ENCODE measurements at places on chromosomes 5 and 9. TPM values are rescaled to one million over a fixed set of nuclear protein-coding genes. Genes with fewer than 3 reads are reported as not detected.

PCDHGA2 gene
- not detected for total RNA-seq

GRCh38 chr9:137021979-137022661 lies 5.9 kb downstream of the ABCA2 start:
- H3K36me3 ChIP-seq: no peaks in the 10 kb centered on the region
- peak; percentile 93 for DNase-seq
- H3K4me1 ChIP-seq: peaks cover 3% of the 10 kb centered on the region
- H3K27ac ChIP-seq: no peak overlapping the region
- H3K4me3 ChIP-seq: no peak overlapping the region
- H3K27me3 ChIP-seq: no peaks in the 10 kb centered on the region

GRCh38 chr9:76901801-76902200 lies 4.1 kb downstream of the PRUNE2 start:
- H3K36me3 ChIP-seq: no peaks in the 10 kb centered on the region
- H3K4me1 ChIP-seq: peaks cover 4% of the 10 kb centered on the region
- no peak overlapping the region for H3K27ac ChIP-seq
- no peak for DNase-seq
- peaks cover 39% of the 10 kb centered on the region for H3K27me3 ChIP-seq

GRCh38 chr9:114012126-114012525 lies 66.0 kb downstream of the AMBP start:
- H3K27ac ChIP-seq: no peak overlapping the region
- no peaks in the 10 kb centered on the region for H3K36me3 ChIP-seq
- H3K4me1 ChIP-seq: no peaks in the 10 kb centered on the region
- no peak overlapping the region for H3K4me3 ChIP-seq

C5orf52 gene
- total RNA-seq: not detected

FBP1 gene
- total RNA-seq: 0.39 TPM

DNA sequence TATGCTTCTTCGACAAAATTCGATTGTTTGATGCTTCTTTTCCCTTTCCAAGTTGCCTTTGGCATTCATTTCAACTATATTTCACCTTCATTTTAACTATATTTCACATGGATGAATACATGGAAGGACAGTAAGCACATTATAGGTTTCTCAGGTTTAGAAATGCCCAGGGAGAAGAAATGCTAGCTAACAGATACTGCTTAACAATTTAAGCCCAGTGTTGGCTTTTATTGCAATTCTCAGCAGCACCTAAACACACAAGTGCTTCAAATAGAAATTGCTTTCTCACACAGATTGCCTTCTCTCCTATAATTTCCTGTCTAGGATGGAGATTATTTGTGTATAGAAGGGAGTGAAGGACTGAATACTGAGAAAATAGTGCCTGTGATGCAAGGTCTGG lies 30.2 kb upstream of the SMC5 start:
- no peak for DNase-seq
- no peak overlapping the region for H3K27ac ChIP-seq
- H3K4me3 ChIP-seq: no peak overlapping the region
- H3K36me3 ChIP-seq: no peaks in the 10 kb centered on the region

DNA sequence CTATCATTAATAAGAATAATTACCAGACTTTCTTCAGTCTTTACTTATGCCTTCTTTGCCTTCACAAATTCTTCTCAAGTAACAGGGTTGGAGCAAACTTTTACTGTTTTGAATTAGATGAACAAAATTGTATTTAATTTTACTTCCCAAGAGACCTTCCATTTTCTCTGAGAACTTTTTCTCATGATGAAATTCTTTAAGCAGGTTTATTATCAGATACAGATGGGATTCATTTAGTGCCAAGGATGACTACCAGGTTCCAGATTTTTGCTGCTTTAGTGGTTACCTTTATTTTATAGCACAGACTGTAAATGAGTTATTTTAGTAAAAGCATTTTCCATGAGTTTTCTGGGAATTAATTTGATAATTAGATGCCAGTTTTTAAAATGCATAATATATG lies 125.1 kb downstream of the GDNF start:
- H3K27me3 ChIP-seq: no peaks in the 10 kb centered on the region
- no peak overlapping the region for H3K4me3 ChIP-seq
- no peak for DNase-seq
- H3K36me3 ChIP-seq: peaks cover 13% of the 10 kb centered on the region
- no peaks in the 10 kb centered on the region for H3K4me1 ChIP-seq

- H3K27ac ChIP-seq: no peak overlapping the region
- H3K4me1 ChIP-seq: no peaks in the 10 kb centered on the region
- no peak overlapping the region for H3K4me3 ChIP-seq
- H3K36me3 ChIP-seq: no peaks in the 10 kb centered on the region
- no peak for DNase-seq
These were observed 29.1 kb upstream of the TOMM5 start for GRCh38 chr9:37621273-37622121.

DNA sequence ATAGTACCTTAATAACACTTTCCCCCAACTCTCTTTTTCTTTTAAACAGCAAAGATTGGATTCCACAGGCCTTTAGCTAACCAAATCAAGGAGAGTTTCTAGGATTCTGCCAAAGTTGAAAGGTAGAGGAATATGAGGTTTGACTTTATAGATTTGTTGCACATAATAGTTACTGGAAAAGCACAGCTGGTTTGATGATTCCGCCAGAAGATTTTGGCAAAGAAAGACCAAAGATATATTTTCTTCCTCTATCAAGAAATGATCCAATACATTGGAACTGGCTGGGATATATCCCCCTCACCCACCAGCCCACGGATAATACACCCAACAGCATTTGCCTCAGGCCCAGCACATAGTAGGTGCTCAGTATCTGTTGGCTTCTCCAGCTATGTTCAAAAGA lies 289.8 kb downstream of the EBF1 start:
- peaks cover 23% of the 10 kb centered on the region for H3K4me1 ChIP-seq
- H3K27me3 ChIP-seq: peaks cover 2% of the 10 kb centered on the region
- no peak overlapping the region for H3K27ac ChIP-seq
- H3K36me3 ChIP-seq: no peaks in the 10 kb centered on the region
- no peak for DNase-seq

CTXN3 gene
- total RNA-seq: not detected
